Caudate nucleus (tissue), 63 donors: ENCODE measurements at places on chromosomes 5 and 9.

- no peak for DNase-seq
These were observed 15.9 kb upstream of the OMD start for GRCh38 chr9:92439921-92440750.

DNA sequence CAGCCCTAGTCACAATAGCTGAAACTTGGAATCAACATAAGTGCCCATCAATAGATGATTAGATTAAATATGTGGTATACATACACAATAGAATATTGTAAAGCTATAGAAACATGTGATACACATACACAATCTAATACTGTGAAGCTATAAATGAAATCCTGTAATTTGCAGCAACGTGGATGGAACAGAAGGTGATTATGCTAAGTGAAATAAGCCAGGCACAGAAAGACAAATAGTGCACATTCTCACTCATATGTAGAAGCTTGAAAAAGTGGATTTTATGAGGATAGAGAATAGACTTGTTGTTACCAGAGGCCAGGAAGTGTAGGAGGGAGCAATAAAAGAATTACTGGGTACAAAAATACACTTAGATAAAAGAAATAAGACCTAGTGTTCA, 181.5 kb upstream of the TYRP1 start:
- DNase-seq = no peak

- DNase-seq = no peak
These were observed 87.2 kb upstream of the CDH6 start for GRCh38 chr5:31106278-31106677.

GRCh38 chr5:103145196-103145595, 25.1 kb downstream of the PPIP5K2 start:
- no peak for DNase-seq

GRCh38 chr5:30113542-30113941, 1079.9 kb upstream of the CDH6 start:
- no peak for DNase-seq

DNA sequence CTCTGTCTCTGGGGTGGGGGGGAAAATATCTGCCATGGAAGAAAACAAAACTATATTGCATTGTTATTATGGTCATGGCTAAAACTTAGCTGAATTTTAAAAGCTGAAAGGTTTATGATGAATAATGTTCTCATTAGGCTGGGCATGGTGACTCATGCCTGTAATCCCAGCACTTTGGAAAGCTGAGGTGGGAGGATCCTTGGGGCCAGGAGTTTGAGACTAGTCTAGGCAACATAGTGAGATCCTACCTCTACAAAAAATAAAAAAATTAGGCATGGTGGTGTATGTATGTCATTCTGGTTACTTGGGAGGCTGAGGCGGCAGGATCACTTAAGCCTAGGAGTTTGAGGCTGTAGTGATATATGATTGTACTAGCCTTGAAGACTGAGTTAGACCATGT, 44.5 kb downstream of the IPO11 start:
- no peak for DNase-seq

- DNase-seq = no peak
These were observed 63.1 kb downstream of the RNF130 start for GRCh38 chr5:180008433-180008832.

DNA sequence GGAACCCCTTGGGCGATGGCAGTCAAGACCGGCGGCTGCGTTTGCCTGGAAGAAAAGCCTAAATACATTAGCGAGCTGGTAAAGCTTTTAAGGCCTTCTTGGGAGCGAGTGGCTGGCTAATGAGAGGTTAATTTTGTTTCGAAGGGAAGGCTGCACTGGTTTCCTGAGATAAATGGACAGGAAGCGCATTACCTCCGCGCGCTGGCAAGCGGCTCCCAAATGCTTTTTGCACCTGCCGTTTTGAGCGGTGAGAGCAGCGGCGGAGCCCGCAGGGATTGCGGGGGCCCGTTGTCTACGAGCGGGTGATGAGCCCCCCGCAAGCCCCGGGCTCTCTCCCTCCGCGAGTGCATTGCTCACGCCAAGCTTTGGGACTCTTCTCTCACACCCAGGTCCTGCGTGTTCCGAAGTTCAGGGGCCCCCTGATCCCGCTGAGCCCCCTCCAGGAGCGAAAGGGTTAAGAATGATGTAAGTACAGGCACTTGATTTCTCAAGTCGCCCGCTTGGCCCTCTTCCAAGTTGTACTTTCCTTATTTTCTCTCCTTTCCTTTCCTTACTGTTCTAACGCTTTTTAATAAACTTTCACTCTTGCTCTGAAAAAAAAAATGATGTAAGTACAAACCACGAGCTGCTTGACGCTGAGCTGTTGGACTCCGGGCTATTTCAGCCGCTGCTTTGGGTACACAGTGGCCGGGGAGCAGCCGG, 3.1 kb upstream of the RGMB start:
- peak; percentile 57 for DNase-seq

- DNase-seq = no peak
These were observed 372.1 kb upstream of the SGCD start for GRCh38 chr5:155954701-155955445.

DNA sequence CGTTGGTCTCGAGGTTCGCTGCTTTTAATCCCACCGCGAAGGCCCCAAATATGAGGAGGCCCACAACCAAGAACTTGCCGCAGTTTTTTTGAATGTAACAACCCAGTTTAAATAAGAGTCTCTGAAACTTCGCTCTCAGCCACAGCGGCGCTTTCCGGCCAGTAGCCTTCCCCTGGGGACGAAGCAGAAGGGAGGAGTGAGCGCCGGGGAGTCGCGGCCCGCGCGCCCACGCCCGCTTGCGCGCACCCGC, 10.4 kb downstream of the PTCH1 start:
- DNase-seq = no peak

- DNase-seq = no peak
These were observed 34.1 kb upstream of the C5orf47 start for GRCh38 chr5:173954671-173955521.

DNA sequence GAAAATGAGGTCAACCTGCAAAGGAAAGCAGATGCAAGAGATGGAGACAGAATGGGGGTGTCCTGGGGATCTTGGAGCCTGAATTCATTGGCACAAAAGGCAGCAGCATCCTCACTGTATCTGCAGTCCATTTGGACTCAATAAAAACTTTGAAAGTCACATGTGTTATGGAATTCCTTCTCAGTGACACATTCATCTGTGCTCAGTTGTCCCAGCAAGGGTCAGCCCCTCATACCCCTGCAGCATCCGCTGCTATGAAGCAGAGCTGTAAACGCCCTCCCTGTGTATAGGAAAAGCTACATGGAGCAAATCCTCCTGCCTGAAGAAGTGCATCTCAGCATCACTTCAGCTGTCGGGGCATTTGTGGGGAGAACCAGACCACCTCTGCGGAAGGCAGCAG, 14.5 kb upstream of the RARS1 start:
- no peak for DNase-seq

DNA sequence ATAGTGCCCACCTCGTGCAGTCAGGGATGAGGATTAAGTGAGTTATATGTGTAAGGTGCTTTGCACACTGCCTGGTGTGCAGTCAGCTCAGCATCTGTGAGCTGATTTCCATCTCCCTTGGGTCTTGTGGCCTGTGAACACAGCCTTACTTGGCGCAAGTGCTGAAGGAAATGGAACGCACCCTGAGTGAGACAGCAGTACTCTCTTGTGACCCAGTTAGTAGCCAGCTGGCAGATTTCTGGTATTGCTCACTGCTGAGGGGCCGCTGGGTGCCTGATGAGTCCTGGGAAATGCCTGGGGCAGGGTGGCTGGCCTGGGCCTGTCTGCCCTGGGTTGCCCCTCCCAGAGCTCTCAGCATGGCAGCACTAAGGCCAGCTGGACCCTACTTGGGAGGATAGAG, 90.9 kb upstream of the BOD1 start:
- DNase-seq = no peak

DNA sequence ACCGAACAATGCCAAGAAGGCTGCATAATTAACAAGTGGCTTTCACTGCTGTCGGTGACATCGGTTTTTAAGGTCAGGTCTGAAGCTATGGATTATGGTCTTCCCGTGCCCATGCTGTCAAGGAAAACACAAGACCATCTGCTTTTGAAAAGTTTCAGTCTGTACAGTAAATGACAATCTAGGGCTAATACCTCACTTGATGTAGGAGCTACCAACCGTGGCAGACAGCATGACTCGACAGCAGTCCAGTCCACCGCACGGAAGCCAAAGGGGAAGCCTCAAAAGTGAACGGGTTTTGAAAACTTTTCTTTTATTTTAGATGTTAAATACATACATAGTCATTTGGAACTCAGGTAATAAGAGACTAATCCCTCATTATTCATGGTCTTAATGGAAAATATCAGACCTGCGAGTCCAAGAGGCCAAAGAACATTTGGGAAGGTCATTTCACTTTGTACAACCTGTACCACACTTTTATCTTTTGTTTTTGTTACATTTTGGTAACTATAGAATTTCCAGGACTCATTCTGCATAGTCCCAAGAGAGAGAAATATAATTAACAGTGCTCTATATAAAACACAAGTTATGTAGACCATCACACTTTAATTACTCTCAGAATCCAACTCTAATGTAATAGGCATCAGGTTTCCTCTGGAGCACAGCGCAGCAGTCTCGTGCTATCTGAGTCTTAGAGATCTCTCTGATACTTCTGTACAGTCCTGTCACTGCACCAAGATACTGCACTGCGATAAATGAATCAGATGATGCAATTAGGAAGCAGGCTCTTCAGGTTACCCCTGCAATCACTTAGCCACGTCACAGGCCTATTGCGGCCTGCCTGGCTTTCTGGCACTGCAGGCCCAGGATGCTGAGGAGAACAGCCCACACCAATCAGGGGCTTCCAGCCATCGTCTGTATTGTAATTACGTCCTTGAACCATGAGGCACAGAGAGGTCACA, 184.9 kb downstream of the FANCC start:
- DNase-seq = no peak

- DNase-seq = no peak
These were observed 41.7 kb downstream of the AHRR start for GRCh38 chr5:362978-363765.

DNA sequence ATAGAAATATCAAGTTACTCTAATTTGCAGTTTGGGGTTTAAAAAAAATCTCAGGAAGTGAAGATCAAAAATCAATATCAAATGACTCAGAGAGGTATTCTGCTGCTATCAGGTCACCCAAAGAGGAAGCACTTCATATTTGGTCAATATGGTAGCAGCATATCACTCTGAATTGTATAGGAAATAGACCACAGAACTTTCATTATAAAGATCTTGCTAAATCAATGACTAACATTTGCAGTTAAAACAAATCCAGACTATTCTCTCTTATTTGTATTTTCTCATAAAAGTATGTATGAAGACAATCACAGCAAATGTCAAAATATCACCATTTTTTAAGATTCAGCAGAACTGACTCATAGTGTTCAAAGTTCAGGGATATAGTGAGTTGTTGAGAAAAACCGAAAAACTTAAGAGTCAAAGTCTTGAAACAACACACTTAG, 105.8 kb upstream of the PCSK1 start:
- no peak for DNase-seq

DNA sequence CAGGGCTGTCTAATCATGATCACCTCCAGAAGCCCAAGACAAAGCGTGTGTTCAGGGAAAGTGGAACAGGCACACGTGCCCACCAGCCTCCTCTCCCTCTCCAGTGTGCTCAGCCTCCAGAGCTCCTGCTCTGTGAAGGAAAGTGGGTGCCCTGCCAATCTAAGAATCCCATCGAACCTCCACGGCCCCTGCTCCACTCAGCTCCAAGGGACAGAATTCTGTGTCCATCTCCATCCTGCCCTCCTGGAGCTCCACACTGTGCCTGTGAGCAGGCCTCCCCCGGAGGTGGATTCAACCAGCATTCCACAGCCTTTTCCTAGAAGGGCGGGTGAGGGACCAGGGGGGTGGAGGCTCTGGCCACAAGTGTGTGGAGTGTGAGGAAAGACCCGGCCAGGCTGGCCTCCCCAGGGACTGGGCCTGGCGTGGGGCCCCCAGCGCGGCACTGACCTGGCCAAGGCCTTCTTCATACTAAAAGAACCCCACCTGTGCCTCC, 6.0 kb downstream of the EEIG1 start:
- peak; percentile 62 for DNase-seq

DNA sequence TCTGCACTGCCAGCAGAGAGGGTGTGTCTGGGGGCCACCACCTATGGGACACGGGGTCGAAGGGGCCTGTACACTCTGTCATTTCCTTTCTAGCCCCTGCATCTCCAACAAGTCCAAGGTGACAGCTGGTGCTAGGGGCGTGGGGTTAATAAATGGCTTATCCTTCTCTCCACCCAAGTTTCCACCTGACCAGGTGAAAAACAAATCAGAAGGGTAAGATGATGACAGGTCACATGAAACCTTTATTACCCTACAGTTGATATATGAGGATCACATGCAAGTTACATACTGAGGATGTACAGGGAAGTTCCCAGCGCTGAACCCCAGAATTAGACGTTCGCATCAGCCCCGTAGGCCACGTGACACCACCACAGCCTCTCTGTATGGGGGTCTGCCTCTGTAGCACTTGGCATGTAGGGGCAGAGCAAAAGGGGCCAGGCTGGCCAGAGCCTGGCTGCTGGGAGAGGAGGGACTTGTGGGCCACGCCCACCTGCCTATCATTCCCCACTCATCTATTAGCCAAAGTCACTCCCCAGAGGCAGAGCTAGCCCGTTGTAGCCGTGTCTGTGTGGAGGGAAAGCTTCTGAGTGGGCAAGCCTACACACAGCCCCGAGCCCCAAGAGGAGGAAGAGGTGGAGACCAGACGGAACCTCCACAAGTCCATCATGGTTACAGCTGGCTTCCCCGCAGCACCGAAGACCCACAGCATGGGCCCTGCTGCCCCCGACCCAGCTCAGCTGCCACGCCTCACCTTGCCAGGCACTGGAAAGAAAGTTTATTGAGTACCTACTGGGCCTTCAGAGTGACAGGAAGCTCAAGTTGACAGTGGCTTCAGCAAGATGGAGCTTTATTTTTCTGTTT, 2.2 kb downstream of the TMEM141 start:
- DNase-seq = no peak

DNA sequence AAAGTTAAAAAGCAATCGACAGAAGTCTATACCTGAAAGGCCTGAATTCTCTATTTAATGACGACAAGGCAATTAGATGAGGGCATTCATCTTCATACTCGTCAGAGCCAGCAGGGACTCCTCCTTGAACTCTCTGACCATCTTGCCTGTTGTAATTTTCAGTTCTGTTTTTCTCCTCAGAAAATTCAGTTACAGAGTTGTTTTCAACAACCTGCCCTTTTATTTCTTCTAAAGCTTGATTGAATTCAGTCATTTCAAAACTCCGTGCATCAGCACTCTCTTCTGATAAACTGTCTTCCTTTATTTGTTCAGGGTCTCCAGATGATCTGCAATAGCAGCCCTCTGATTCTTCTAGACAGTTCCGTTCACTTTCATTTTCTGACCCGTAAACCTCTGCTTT, 15.6 kb downstream of the RIOK2 start:
- DNase-seq = no peak

DNA sequence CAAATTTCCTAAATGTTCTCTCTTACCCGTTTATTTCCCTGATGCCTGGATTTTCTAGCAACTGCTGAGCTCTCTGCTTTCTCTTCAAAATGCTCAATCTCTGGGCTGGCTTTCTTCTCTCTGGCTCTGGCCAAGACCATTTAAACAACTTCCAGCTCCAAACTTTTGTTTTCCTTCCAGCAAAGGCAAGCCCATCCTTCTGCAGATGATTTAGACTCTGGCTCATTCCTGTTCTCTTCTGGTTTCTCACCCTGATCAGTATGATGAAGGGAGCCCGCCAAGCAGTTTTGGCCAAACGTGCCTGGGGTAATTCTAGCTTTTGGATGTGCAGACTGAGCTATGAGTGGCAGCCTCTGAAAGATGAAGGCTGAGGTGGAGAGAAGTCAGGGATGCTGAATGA, 78.1 kb downstream of the HSPA4 start:
- DNase-seq = no peak
